Pulmonary artery endothelial cell (primary cell): ENCODE measurements at places on chromosomes 6 and 20. TPM values are rescaled to one million over a fixed set of nuclear protein-coding genes. Genes with fewer than 3 reads are reported as not detected.

Gene KCNQ5
- 0.21 TPM in 1 of 2 replicates, not detected in the other for total RNA-seq

Gene LPA
- not detected in 2 replicates for total RNA-seq

Gene PHACTR1
- 5.8 and 7.0 TPM in 2 replicates for total RNA-seq

Gene SLC39A7
- total RNA-seq = 107 and 131 TPM in 2 replicates

Gene KHDRBS2
- not detected in 2 replicates for total RNA-seq

Gene CDKAL1
- 21.8 and 25.6 TPM in 2 replicates for total RNA-seq
